NCI-H82 (cell line): ENCODE measurements at places on chromosomes 1 and 21.

GRCh38 chr1:26949926-26950319 lies 10.3 kb downstream of the KDF1 start:
- DNase-seq: no peak

GRCh38 chr1:174998569-174999215 lies 1.1 kb upstream of the CACYBP start:
- peak; percentile 91 for DNase-seq

- peak; percentile 80 for DNase-seq
These were observed 625.8 kb downstream of the BRINP3 start for GRCh38 chr1:189851806-189852367.

GRCh38 chr1:152577168-152577567 lies 3.1 kb downstream of the LCE3D start:
- DNase-seq: no peak

- DNase-seq: no peak
These were observed 490.3 kb downstream of the TTLL7 start for GRCh38 chr1:83508485-83509151.

GRCh38 chr1:100700586-100700985 lies 19.0 kb upstream of the VCAM1 start:
- no peak for DNase-seq

DNA sequence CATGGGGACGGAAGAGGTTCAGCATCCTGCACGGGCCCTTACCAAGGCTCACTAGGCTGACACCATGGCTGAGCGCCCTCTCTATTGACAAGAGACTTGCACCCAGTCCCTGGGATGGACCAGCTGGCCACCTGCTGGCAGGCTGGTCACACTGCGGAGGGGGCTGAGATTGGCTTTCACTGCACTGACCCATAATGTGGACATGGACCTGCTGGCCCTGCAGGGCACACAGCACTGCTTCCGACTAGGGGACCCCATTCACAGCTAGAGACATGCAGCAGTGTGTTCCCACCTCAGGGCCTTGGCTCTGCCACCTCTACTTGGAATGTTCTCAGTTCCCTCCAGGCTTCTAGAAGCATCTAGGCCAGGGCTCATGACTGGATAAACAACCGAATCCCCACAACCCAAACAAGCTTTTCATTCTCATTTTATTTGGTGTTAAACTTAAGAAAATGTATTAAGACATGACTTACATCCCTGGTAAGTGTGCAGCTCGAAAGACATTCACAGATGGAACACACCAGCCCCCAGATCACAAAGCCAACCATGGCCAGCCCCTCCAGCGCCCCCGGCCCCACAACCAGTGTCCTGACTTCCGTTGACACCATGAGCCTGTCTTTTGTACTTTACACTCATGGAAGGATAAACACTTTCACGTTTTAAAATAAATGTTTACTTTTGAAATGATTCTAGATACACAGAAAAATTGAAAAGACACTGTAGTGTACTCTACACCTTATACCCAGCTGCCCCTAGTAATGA lies 9.3 kb upstream of the SRARP start:
- peak; percentile 65 for DNase-seq

DNA sequence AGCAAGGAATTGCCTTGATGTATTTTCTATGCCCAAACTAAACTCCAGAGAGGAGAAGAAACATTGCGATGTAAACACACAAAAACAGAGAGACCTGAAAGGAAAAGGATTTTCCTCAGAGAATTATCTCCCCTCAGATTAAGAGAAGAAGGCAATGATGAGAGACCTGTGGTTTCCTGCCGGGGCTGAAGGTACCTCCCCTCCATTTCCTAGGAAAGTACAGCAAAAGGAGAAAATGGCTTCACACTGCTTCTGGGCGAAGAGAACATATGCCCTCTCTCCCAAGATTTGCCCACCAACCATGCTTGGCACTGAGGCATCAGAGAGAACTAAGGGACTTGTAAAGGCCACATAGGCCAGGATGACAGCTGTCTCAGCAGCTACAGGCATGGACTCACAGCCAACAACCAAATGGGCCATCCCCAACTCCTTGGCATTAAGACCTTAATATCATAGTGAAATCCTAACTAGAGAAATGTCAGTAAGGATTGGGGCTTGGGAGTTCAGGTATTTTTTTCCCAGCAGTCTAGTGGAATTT lies 523.0 kb downstream of the PTPRC start:
- DNase-seq: no peak

- peak; percentile 98 for DNase-seq
These were observed 51.2 kb downstream of the DIP2A start for GRCh38 chr21:46509741-46510502.

DNA sequence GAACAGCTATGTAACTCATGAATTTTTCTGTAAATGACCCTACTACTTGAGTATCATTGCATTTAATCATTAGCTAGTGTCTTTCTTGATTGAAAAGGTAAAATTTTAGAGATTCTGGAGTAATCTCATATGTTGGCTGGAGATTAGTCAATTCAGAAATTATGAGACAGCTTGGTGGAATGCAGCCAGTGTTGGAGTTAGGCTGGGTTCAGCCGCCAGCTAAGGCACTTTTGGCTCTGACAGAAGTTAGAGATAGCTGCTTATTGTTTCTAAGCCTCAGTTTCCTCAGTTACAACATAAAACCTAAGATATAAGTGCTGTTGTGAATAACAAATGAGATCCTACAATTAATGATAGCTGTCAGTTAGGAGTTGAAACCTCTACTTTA lies 49.4 kb downstream of the TBCE start:
- DNase-seq: peak; percentile 34

DNA sequence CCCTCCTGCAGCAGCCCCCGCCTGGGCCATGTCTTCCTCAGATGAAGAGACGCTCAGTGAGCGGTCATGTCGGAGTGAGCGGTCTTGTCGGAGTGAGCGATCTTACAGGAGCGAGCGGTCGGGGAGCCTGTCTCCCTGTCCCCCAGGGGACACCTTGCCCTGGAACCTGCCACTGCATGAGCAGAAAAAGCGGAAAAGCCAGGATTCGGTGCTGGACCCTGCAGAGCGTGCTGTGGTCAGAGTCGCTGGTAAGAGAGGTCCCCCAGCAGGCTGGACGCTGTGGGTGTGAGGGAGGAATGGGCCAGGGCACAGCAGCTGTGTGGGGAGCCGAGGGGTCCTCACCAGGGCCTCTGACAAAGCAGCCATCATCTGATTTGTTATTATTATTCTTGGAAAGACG lies 58.0 kb downstream of the NDUFS5 start:
- DNase-seq: no peak

GRCh38 chr1:109671067-109671466 lies 3.2 kb downstream of the GSTM2 start:
- no peak for DNase-seq

GRCh38 chr21:14046401-14046800 lies 164.4 kb downstream of the LIPI start:
- no peak for DNase-seq

DNA sequence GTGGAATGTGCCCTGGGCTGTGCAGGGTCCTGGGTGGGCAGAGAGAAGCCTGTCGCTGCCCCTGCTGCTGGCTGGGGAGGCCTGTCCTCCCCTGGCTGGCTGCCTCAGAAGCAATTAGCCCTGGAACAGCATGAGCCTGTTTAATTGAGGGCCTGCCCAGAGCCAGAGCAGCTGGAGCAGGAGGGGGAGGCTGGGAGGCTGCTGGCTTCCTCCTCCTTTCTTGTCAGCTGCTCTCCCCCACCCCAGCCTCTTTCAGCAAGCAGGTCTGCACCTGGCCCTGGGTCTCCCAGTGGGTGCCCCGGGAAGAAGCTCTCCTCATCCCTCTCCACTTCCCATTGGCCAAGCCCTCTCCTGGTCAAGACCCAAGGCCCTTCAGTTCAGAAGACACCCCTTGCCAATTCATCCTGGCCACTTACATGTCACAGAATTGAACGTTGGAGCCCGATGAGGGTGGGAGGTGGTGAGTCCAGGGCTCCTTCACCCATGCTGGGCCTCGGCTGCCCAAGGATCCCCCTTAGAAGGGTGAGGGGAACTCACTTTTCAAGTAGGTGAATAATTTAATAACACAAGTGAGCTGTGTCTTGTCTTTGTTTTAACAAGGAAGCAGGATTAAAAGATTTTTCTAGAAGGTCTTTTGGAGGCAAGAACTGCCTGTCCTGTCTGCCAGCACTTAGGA lies 13.2 kb downstream of the AMPD2 start:
- peak; percentile 93 for DNase-seq

GRCh38 chr1:243725075-243725474 lies 125.0 kb downstream of the AKT3 start:
- DNase-seq: no peak

GRCh38 chr1:183163316-183163715 lies 22.7 kb upstream of the LAMC2 start:
- DNase-seq: no peak

DNA sequence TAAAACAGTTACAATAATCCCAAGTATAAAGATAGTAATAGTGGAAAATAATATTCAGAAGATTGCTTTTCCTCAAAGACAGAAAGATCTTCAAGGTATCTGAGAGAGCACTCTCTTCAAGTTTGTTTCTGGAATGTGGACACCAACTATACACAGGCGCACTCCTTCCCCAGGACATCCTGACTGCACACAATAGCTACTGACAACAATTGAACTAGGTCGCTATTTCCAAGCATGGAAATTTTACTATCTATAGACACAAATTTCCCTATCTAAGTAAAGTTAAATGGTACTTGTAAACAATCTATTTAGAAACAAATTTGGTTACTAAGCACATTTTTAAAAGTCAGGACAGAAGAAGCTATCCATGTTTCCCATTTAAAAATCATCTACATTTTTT lies 19.1 kb downstream of the ARHGAP29 start:
- no peak for DNase-seq

DNA sequence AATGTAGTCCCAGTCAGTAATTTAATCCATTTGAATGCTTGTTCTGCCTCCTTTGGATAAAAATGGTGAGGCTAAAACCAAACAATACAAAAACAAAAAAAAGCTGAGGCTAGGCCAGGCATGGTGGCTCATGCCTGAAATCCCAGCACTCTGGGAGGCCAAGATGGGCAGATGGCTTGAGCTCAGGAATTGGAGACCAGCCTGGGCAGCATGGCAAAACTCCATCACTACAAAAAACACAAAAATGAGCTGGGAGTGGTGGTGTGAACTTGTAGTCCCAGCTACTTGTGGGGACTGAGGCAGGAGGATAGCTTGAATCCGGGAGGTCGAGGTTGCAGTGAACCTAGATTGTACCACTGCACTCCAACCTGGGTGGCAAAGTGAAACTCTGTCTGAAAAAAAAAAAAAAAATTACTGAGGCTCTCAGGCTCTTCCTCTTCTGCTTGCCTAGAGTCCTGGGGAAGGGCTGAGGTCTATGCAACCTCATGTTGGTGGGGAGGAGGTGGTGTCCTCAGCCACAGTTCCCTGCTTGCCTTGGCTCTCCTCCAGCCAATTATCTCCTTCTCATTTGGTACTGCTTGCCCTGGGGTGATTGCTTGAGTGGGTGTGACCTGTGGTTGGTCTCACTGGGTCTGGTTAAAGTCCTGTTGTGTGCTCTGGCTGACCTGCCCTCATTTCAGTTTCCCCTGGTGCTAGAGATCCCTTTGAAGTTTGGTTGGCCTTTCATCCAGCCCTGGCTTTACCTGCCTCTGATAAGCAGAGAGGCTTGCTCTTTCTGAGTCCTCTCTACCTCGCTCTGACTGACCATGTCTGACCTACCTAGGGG lies 20.9 kb downstream of the S1PR1 start:
- DNase-seq: no peak

- DNase-seq: no peak
These were observed 85.7 kb downstream of the ITPKB start for GRCh38 chr1:226653311-226653921.

DNA sequence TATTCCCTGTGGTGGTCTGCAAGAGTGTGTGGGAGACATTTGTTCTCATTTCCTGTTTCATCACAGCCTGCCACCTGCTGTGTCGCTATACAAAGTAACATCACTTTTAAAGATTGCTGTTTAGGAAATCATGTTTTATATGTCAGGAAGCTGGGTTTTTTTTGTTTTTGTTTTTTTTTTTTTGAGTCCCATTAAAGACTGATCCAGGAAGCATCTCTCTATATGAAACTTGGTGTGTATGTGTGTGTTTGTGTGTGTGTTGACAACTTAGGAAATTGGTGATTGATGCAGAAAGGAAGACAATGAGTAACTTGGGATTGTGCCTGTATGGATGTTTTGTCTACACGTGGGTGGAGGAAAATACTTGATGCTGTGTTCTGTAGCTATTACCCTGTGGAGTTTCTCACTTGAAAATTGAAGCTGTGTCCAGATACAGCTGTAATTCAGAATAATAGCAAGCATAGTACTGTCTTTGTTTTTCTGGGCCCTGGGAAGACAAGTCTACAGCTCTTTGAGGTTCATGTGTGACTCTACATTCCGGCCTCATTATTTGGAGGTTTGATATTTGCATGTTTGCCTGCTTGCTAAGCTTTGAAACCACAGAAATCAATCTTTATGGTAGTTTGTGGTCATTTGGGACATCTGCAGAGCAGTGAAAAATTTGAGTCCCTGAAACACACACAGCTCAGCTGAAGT lies 47.9 kb downstream of the LAMC1 start:
- DNase-seq: no peak

DNA sequence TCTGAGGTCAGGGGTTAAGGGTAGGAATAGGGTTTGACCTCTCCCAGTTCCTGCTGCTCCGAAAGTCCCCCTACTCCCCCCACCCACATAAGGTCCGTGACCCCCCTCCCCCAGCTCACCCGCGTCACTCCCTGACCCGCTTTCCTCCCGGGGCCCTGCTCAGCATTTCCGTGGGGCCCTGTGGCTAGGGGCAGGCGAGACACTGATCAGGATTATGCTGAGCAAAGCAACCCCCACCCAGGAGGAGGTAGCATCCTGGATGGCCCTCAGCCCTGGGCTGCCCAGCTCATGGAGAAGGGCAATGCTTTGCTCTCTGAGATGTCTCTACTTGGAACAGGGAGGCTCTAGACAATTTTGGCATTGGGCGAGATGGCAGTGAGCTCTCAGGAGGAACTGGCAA lies 3.7 kb downstream of the RORC start:
- DNase-seq: peak; percentile 25

GRCh38 chr1:7281821-7282220 lies 489.3 kb upstream of the VAMP3 start:
- DNase-seq: no peak

GRCh38 chr1:150102986-150103385 lies 35.4 kb downstream of the VPS45 start:
- no peak for DNase-seq

- no peak for DNase-seq
These were observed 14.1 kb downstream of the EPS15 start for GRCh38 chr1:51504806-51505525.

GRCh38 chr1:233055879-233056641 lies 105.6 kb downstream of the NTPCR start:
- no peak for DNase-seq
